Upper lobe of left lung (tissue), 6 donors: ENCODE measurements at places on chromosomes 12 and 14.
A peak's percentile ranks its signal among the peaks of the same experiment; 100 is the strongest.

DNA sequence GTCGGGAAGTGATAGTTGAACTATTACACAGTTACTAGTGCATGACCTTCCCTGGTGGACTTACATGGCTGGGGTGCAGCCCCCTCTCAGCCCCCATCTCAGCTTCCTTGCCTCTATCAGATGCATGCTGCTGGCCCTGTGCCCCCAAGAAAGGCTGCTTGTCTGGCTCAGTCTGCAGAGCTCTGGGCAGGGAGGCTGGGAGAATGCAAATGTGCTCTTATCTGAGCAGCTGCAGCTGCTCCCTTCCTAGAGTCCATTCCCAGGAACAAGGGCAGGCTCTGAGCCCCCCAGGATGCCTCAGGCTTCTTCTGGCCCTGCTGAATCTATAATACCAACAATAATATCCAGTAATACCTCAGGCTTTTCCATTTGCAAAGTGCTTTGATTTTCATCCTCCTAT lies 218.1 kb upstream of the SRRM4 start:
- DNase-seq: no peak
- H3K36me3 ChIP-seq: no peaks in the 10 kb centered on the region
- no peak overlapping the region for H3K4me3 ChIP-seq
- no peak overlapping the region for H3K27ac ChIP-seq
- no peaks in the 10 kb centered on the region for H3K4me1 ChIP-seq

DNA sequence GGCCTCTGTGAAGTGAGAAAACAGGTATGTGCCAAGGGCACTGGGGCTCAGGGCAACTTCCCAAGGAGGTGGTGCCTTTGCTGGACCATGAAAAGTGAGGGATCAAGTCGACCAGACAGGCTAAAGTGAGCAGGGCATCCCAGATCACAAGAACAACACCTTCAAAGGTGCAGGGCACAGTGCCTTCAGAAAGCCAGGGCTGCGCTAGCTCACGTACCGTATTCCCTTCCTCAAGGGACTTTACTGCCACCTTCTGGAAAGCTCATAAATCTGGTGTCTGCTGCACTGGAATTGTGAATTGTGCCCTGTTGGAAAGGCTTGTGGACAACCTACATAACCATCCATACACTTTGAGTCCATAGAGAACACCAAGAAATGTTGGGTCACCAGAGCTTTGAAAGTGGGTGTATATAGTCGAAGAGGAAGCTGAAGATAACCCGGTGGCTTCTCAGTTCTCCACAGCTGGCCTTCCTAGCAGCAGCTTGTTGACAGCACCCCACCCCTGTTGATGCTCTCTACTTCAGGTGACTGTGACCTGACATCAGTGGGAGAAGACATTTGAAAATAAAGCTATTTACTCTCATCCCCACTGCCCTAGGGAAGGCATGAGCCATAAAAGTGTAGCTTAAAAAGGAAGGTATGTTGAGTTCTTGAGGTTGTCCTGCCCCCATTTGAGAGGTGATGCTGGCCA lies 24.5 kb downstream of the FIGNL2 start:
- H3K4me1 ChIP-seq: peaks cover 21% of the 10 kb centered on the region
- H3K36me3 ChIP-seq: no peaks in the 10 kb centered on the region

GRCh38 chr12:116442946-116443345 lies 116.2 kb upstream of the MAP1LC3B2 start:
- no peaks in the 10 kb centered on the region for H3K4me1 ChIP-seq
- no peak overlapping the region for H3K4me3 ChIP-seq
- H3K27ac ChIP-seq: no peak overlapping the region

DNA sequence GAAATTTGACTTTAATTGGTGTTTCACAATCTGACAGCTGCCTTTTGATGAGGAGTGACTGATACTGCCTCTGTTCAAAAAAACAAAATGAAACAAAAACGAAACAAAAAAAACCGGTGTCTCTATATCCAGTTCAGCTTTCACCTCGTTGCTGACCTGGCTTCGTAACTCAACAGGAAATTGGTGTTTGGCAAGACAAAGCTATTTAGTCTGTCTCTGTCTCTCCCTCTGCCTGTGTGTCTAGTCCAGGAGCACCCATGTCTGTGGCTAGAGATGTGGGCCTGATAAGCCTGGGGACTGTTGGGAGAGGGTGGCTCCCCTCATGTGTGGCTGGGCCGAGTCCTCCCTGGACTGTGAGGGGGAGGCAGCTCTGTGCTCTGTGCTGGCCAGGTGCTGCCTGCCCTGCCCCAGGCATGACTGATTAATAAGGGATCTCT lies 11.3 kb downstream of the CACNA1C start:
- peak overlapping the region; percentile 9 for H3K4me3 ChIP-seq
- no peaks in the 10 kb centered on the region for H3K27me3 ChIP-seq
- H3K27ac ChIP-seq: peak overlapping the region; percentile 68
- no peaks in the 10 kb centered on the region for H3K36me3 ChIP-seq

DNA sequence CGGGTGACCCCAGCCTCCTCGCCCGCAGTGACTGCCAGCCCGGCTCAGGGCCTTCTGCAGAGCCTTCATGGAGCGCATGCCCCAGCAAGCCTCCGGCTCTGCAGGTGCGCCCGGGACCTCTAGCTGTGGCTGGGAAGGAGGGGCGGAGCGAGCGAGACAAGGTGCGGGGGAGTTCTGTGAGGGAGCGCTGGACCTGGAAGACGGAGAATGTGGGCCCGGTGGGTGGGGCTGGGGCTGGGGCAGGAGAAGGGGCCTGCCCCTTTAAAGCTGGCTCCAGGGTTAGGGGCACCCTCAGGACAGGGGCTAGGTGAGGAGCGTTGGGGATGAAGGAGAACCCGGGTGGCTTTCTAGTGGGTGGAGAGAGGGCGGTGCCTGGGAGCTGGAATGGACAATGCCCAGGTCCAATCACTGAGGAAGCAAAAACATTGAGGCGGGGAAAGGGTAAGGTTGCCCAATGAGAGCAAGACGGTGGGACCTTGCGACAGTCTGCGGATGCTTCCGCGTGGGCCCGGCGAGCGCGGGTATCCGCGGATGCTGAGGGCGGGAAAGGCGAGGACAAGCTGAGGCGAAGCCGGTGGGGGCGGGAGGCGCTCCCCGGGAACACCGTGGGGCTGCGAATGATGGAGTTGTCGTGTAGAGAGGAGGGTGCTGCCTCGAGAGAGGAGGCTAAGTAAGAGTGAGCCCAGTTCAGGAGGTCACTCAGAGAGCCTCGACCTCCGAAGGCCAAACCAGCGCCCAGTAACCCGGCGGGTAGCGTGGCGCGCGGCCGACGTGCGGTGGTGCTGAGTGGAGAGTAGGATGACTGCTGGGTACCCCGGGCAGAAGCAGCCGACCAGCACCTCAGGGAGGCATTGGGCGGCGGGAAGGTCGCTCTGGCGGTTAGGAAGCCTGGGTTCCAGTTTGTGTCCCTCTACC lies at the start of gene GLS2:
Gene GLS2 (minus strand): TSS at position 121 of the 915 bp plus-strand sequence. CDS start 43 bp downstream, at position 78.
- peak; percentile 82 for DNase-seq
- H3K36me3 ChIP-seq: no peaks in the 10 kb centered on the region
- H3K4me3 ChIP-seq: peak within 1 kb of the TSS; percentile 73
- peak within 1 kb of the TSS; percentile 66 for H3K27ac ChIP-seq

DNA sequence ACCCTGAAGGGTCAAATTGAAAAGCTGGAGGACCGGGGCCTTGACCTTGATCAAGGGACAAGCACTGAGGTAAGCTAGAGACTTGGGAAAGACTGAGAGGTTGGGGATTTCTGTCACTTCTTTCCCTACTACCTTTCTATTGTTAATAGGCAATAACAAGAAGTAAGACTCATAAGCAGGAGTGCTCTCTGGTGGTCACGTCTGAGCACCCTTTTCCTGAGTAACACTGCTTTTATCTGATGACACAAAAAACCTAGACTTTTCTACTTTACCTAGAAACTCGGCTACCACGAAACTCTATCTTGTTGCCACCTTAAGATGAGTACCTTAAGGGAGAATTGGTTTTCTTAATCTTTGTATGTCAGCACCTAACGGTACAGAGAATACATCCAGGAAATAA lies 35.5 kb upstream of the PPFIBP1 start:
- no peak overlapping the region for H3K27ac ChIP-seq
- no peaks in the 10 kb centered on the region for H3K4me1 ChIP-seq
- no peaks in the 10 kb centered on the region for H3K27me3 ChIP-seq
- no peak overlapping the region for H3K4me3 ChIP-seq

DNA sequence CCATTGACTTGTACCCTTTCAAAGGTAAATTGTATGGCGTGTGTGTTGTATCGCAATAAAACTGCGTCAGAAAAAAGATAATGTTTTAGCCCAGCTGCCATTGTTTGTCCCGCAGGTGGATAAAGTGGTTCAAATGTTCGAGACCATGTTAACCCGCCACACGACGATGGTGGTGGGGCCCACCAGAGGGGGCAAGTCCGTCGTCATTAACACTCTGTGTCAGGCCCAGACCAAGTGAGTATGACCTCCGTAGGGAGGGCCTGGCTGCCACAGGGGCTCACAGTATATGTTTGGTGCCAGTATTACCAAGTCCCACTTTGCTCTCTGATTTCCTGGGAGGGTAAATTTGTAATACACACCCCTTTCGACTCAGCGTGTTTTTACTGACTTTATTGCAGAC lies 96.9 kb downstream of the DNAH10 start:
- H3K4me1 ChIP-seq: no peaks in the 10 kb centered on the region
- no peaks in the 10 kb centered on the region for H3K27me3 ChIP-seq
- no peaks in the 10 kb centered on the region for H3K36me3 ChIP-seq
- H3K27ac ChIP-seq: no peak overlapping the region
- no peak overlapping the region for H3K4me3 ChIP-seq
- no peak for DNase-seq

DNA sequence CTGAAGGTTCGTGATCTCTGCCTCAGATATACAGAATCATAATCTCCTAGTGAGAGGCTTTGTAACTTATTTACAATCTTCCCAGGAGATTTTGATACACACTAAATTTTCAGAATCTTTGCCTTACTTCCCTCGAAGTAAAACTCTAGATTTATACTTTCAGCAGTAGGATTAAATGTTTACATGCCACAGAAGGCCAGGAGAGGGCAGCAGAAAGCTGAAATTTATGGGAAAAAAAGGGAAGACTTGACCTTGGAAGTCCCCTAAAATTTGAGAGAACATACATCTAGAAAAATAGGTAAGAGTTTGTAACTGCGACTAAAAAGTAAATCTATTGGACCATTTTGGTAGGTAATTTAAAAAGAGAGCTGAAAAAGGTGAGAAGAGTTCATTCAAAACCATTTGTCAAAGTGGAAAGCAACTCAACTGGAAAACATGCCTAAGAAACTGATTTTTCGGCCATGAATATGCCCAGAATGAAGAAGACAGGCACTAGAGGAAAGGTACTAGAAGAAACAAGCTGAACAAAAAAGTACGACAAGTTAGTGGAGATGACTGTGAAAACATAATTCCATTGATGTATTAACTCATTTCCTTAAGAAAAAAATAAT lies 242.0 kb upstream of the MDGA2 start:
- no peak overlapping the region for H3K4me3 ChIP-seq
- H3K36me3 ChIP-seq: no peaks in the 10 kb centered on the region
- no peaks in the 10 kb centered on the region for H3K4me1 ChIP-seq
- DNase-seq: no peak

DNA sequence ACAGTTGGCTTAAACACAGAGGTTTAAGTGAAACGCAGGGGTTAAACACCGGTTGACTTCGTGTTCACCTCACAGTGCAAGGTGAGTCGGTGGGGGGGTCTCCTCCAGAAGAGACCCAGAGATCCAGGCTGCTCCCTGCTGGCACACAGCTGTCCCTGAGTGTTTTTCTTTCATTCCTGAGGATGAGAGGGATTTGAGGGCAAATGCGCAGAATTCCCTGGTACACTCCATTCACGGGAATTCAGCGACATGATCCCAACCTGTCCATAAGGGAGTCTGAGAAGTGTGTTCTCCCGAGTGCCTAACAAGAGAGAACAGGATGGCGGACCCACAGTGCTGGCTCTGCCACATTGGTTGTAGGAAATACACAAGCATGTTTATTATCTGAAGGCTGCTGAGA lies 107.2 kb upstream of the ESRRB start:
- H3K4me3 ChIP-seq: no peak overlapping the region
- H3K4me1 ChIP-seq: peaks cover 14% of the 10 kb centered on the region
- H3K36me3 ChIP-seq: no peaks in the 10 kb centered on the region
- no peak overlapping the region for H3K27ac ChIP-seq

- H3K27ac ChIP-seq: no peak overlapping the region
- no peaks in the 10 kb centered on the region for H3K4me1 ChIP-seq
- no peaks in the 10 kb centered on the region for H3K27me3 ChIP-seq
- H3K4me3 ChIP-seq: no peak overlapping the region
- H3K36me3 ChIP-seq: no peaks in the 10 kb centered on the region
- no peak for DNase-seq
Observed at GRCh38 chr12:113769305-113769704, 196.8 kb downstream of the RBM19 start.

- H3K4me3 ChIP-seq: no peak overlapping the region
- no peaks in the 10 kb centered on the region for H3K27me3 ChIP-seq
- no peaks in the 10 kb centered on the region for H3K36me3 ChIP-seq
- no peak overlapping the region for H3K27ac ChIP-seq
- DNase-seq: peak; percentile 55
Observed at GRCh38 chr12:57657744-57658143, 24.7 kb upstream of the B4GALNT1 start.

DNA sequence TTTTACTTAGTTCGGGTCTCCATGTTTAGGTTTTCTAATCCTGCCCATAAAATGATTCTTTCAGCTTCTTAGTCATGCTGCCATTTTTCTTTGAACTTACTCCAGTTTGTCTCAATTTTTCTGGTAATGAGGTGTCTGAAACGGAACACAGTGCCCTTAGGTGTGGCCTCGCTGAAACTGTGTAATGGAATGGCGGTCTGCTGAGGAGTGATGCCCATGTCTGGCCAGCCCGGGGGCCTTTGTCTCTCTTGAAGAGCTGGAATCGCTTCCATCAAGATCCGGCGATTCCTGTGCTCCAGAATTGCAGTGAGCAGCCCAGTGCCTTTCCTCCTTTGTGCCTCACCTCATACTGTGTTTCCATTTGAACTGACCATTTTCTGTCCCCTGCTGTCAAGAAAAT lies 112.5 kb downstream of the FBXL14 start:
- H3K4me3 ChIP-seq: no peak overlapping the region
- no peaks in the 10 kb centered on the region for H3K36me3 ChIP-seq
- DNase-seq: no peak
- H3K4me1 ChIP-seq: no peaks in the 10 kb centered on the region
- no peaks in the 10 kb centered on the region for H3K27me3 ChIP-seq

GRCh38 chr12:12466157-12466556 lies 96.5 kb downstream of the DUSP16 start:
- DNase-seq: no peak
- peak overlapping the region; percentile 42 for H3K27ac ChIP-seq
- no peaks in the 10 kb centered on the region for H3K27me3 ChIP-seq

DNA sequence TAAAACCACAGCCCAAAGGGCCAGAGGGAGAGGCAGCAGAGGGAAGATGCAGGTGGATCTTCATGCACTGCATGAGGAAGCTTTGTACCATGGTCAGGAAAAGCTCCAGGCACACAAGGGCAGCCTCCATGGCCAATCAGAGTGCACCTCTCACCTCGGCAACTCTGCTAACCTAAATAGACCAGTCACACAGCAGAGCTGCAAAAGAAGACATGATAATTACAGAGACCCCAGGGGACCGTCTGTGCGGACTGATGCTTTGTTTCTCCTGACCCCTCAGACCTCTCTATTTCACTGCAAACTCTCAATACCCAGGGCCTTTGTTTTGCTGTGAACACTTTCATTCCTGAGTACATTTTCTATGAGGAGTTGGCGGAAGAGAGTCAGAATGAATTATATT lies 10.7 kb upstream of the TCL1B start:
- H3K27me3 ChIP-seq: no peaks in the 10 kb centered on the region
- H3K27ac ChIP-seq: no peak overlapping the region
- H3K4me3 ChIP-seq: no peak overlapping the region
- no peaks in the 10 kb centered on the region for H3K36me3 ChIP-seq
- DNase-seq: no peak
- H3K4me1 ChIP-seq: no peaks in the 10 kb centered on the region
